Germinal center (tissue), 1 donor: ENCODE measurements at places on chromosomes 2 and 18.

- DNase-seq: no peak
These were observed 219.9 kb upstream of the RAB6C start for GRCh38 chr2:129759472-129760010.

GRCh38 chr2:27703638-27704341 is 40.1 kb downstream of the SLC4A1AP start:
- DNase-seq: peak; percentile 81

DNA sequence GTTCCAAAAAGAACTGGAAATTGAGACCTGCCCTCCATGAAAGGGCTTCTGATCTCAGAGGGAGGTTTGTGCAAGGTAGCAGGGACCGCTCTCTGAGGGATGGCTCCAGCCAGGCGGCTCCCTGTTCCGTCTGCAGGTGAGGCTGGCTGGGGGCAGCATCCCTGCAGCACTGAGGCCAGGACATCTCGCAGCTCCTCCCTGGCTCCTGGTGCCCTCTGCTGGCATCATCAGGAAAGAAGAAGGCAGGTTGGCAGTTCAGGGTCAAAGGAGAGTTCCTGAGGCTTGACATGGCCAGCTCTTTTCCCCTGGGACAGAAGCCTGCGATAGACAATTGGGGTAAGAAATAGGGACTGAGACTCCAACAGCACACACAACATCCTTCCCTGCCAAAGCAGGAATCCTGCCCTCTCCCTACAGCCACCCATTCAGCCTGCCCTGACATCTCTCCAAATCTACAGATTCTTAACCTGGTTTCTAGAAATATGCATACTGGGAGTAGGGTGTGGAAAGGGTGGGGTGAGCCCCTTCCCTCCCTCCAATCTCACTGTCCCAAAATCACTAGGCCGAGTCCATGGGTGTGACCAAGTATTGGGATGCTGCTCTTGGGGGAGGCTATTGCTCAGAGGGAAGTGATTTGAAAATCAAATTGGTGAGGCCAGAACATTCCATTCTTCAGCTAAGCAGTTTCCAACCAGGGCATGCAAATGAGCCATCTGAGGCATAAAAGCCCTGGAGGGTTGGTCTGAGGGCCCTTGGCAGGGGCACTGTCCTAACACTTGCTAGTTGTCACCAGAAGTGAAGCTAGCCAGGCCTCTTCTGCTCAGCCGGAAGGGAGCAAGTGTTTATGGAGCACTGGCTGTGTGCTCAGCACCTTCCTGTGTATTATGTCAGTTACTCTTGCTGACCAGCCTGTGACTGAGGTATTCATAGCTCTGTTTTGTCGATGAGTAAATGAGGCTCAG is 185.4 kb downstream of the TFCP2L1 start:
- DNase-seq: no peak

DNA sequence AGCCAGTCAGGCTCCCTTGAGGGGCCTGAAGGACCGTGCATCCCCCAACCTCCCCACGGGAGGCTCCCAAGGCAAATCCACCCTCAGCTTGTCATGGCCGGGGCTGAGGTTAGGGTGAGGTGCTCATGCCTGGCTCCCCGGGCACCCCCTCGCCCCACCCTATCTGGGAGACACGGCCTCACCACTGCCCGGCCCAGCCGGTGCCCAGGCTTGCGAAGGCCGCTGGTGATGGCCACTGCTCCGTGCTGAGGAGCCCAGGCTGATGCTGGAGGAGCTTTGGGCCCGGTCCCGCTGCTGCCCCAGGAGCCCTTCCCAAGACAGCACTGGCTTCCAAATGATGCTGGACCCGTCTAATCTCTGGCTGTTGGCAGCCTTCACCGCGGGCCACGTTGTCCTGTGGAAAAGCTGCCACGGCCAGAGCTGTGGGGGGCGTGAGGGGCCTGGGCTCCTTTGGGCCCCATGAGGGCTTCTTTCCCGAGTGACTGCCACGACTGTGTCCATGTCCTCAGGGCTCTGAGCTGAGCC is 135.7 kb upstream of the CTDP1 start:
- no peak for DNase-seq

GRCh38 chr2:169478745-169479256 is 493 bp upstream of the BBS5 start:
- no peak for DNase-seq

- DNase-seq: no peak
These were observed 113.1 kb downstream of the ICOS start for GRCh38 chr2:204049635-204050034.

- no peak for DNase-seq
These were observed 269.4 kb downstream of the ETAA1 start for GRCh38 chr2:67666386-67667053.

DNA sequence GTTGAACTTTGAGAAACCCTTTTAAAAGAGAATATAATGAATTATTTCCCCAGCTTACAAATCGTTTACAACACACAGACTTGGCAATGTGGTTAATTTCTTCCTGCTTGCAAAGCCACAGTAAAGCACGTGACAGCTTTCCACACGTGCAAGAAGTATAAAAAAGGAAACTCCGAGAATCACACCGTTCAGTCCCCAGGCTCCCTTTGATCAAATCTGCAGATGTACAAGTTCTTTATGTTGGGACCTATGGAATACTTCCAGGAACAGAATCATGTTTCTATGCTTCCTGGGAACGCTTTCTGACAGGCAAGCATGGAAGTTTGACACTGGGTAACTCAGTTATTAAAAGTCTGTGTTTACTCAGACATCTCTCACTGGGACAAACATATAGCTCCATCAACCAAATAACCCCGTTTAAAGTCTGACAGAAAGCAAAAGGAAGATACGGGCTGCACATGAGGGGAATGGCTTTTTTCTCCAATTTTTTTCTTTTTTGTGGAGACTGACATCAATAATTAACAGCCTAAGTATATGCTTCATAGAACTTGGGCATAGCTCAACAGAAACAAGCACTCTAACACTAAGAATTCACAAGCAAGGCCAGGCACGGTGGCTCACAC is 134.8 kb downstream of the EIPR1 start:
- peak; percentile 37 for DNase-seq

GRCh38 chr2:174511580-174512260 is 24.9 kb upstream of the GPR155 start:
- DNase-seq: no peak

GRCh38 chr2:7373156-7373555 is 455.9 kb downstream of the RNF144A start:
- no peak for DNase-seq

DNA sequence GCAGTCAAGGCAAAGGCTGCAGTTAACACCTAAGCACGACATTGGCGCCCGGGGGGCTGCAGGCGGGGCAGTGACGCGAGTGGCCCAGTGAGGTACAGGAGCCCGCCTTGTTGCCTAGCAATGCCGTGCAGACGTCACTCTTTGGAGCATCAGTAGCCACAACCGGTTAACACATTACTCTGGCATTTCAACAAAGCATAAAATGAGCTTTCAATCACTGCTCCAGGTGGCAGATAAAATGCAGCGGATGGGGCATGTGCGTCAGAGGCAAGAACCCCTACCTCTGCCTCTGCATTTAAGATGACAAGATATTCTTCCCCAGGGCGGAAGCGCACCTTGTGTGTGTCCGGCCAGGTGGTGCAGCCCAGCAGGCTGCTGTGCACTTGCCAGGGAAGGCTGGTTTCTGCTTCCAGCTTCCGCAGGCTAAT is 139.4 kb downstream of the MTCL1 start:
- no peak for DNase-seq

- no peak for DNase-seq
These were observed 485.2 kb downstream of the PTPRM start for GRCh38 chr18:8052237-8052701.

GRCh38 chr2:235064976-235065375 is 113.2 kb downstream of the SH3BP4 start:
- DNase-seq: no peak

DNA sequence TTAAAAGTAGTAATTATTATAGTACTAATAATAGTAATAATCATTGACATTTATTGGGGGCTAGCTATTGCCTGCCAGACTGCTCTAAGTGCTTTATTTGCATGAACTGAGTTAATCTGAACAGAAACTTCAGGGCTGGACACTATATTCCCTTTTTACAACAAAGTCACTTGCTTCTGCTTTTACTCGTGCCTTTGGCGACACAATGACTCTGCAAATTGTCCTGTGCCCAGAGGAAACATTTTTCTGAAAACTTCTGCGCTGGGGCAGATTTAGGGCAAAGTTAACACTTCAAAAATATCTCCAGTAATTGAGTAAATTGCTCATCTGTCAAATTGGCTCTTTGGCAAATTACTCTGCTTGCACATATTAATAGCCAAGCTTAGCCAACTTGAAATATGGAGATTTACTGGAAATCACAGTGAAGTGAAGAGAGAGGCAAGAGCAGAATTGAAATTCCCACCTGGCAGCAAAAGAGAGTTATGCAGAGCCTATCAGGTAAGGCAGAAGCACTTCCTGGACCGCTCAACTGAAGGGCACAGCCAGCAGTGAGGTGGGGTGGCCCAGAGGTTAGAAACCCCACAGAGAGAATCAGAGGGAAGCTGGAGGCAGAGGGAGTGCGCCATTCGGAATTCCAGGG is 36.3 kb downstream of the BMP10 start:
- DNase-seq: peak; percentile 27

DNA sequence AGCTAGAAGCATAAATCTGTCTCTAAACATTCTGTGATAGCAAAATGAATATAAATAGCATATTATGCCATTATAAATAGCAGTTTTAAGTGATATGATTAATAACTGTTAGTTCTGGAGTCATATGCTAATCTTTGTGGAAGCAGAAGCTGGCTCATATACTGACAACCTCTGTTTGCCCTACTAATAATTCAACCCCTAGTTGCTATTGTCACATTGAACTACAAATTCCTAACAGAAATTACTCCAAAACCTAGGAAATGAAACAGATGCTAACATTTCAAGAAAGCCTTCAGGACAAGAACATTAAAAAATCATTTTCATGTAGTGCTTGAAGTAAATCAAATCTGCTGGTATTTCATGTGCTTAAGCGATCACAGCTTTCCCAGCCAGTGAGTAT is 28.2 kb downstream of the CALCRL start:
- no peak for DNase-seq

GRCh38 chr2:237964578-237965404 is 2.0 kb upstream of the UBE2F start:
- no peak for DNase-seq

DNA sequence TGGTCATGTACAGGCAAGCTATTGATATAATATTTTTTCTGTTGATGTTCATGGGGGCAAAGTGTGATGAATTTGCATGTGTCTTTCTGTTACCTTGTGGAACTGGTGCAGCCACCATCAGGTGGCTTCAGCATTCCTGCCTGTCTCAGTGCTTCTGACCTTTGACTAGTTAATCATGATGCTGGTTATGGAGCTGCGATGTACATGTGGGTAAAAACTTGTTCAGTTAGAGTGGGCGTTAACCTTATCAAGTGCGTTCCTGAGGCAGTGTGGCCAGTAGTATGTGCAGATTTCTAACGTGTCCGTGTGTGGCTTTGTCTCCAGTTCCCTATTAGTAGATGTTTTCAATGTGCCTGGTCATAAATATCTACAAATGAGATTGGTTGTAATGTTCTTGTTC is 127.4 kb upstream of the ZSWIM2 start:
- DNase-seq: no peak

DNA sequence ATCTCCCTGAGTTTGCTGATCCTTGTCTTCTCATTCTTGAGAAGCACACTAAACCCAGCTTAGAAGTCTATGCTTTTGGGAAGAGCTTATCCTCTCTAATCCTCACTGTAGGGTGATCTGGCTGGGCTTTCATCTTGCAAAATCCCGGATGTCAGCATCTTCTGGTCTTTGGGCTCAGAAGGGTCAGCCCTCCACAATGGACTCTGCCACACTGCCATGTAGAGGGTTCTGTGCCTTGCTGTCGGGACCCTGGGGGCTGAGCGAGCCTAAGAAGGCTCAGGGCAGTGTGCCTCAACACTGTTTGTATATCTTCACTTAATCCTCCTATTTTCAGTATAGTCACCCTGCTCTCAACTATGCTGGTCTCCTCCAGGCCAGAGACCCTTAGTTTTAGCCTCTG is 102.3 kb downstream of the TGIF1 start:
- DNase-seq: no peak

GRCh38 chr2:160406591-160407392 is 86.8 kb downstream of the RBMS1 start:
- DNase-seq: peak; percentile 54

- DNase-seq: no peak
These were observed 146.7 kb downstream of the TSN start for GRCh38 chr2:121902171-121902591.

DNA sequence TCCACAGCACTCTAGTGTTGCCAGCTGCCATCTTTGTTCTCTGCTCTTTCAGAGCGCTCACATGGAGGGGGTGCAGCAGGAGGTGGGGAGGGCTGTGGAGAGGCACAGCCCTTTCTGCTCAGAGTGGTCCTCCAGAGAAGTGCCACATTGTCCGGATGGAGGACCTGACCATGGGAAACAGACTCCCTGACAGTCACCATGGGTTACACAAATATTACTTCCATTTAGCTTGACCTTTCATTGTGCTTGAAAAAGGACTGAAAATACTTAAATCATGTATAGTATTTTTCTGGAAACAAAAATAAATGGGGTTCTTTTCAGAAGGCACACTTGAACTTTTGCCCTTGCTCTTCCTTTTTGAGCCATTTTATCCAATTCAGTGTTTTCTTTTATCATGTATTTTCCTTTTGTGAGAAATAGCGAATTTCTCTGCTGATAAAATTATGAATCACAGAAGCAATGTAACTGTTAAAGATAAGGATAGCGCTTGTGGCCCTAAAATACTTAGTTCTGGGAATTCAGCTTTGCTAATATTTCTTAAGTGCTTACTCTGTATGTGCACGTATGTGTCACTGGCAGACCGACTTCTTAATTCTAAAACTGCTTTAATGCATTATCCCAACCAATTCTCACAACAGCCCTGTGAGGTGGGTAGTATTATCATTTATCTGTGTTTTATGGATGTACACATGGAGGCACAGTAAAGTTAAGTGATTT is 34.2 kb downstream of the SPATS2L start:
- no peak for DNase-seq

DNA sequence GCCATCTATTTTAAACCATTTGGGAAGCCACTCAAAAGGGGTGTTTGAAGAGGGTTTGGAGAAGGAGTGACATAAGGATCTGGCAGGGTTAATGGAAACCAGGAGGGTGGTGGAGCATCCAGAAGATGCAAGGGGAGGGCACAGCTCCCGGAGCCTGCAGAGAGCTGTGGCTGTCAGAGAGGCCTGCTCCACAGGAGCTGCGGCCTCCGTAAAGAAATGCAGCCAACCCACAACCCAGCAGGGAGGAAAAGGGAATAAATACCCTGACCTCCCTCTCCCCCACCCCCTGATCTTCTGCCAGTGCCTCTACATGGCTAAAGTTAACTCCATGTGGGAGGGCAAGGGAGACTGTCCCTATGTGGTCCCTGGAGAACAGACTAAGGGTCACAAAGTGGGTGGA is 567.1 kb upstream of the POU3F3 start:
- DNase-seq: no peak

DNA sequence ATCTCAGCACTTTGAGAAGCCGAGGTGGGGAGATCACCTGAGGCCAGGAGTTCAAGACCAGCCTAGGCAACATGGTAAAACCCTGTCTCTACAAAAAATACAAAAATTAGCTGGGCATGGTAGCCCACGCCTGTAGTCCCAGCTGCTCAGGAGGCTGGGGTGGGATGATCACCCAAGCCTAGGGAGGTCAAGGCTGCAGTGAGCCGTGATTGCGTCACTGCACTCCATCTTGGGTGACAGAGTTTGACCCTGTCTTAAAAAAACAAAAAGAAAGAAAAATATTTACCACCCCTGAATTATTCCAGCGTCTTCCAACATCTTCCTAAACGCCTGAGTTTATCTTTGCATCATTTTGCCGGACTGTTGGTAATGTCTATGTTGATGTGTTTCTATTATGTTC is 6.2 kb upstream of the IGFBP5 start:
- DNase-seq: no peak
